ENCODE measurements at places on chromosomes 7 and 10. TPM values are rescaled to one million over a fixed set of nuclear protein-coding genes. Genes with fewer than 3 reads are reported as not detected.

DNA sequence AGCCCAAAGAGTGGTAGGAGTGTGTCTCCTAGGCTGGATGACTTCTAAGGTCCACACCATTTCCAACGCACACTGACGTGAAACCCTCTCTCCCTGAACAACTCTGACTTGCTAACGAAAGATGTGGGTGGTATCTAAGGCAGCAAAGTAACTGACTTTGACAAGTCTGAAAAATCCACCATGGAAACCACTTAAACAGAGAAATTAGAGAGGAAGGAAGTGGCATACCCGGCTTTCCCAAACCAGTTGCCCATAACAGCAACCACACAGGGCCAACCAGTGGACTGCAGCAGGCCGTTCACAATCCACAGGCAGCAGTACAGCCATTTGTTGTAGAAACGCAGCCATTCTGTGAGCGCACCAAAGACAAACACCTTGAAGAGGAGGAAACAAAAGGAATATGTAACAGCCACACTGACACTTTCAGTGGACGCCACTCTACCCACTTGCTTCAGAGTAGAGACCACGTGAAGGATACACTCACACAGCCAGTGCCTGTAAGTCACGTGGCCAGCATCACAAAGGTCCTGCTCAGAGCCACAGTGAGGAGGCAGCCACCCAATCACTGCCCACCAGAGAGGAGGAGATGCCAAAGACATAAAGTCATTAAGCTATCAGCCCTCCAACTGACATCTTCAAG is 39.8 kb downstream of the SLC37A3 start:
- DNase-seq, result no peak

DNA sequence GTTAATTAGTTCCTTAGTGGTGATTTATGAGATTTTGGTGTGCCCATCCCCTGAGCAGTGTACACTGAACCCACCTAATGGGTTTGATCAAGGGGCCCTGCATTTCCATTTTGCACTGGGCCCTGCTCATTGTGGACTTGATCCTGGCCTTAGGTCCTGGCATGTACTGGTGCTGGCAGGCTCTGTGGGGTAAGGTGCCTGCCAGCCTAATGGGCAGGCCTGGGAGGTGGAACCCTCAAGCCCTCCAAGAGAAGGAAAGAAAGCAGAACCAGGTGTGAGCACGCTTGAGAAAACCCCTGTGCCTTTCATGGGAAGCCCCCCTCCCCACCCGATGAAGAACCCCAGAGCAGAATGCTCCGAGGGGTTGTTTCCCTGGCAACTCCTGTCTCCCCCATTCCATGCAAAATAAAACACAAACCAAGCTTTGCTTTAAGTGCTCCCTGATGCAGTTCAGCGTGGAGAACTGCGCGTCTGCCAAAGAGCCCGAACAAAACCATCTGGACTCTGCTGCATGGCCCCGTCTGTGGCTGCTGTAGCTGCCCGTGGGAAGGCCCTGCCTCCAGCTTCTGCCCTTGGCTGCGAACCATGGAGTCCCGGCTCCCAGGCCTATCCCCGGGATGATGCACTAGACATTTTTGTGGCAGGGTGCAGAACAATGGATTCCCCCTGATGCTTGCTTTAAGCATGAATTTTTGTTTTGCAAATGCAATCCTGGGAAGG is 123.3 kb downstream of the PRPF18 start:
- DNase-seq, result no peak

JAKMIP3 gene
- 0.05 TPM for total RNA-seq

PPP1R9A gene
- total RNA-seq, result 17.9 TPM

GRM3 gene
- not detected for total RNA-seq

DNA sequence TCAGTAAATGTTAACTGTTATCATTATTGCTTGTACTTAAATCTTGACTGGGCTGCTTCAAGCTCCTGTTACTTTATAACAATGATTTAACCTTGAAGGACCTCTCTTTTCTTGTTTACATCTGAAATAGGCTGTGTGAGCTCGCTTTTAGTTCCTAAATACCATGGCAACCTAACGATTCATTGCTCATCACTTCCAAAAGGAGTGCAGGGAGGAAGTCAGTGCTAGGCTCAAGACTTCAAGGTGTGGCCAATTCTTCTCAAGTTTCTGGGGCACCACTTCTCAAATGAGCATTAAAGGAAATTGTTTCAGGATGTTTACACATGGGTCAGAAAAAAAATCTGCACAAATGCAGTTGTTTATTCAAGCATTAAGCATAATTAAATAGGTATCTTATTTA is 284.2 kb downstream of the MTERF1 start:
- DNase-seq, result no peak

DNA sequence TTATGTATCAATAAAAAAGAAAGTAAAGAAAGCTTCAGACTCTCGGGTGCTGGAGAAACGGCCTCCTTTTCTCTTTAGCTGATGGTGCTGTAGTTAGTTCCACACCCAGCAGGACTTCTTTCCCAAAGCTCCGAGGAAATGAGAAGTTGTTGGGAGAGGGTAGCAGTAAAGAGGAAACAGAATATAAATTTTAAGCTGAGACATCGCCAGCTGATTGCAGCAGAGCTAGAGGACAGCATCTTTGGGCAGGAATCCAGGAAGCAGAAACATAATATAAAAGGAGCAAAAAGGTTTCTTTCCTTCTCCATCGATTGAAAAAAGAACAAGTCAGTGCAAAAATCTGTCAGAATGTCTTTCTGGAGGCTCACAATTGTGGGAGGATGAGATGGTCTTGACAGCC is 616.9 kb upstream of the FOXK1 start:
- DNase-seq, result no peak

- DNase-seq, result peak; percentile 9
Measured at GRCh38 chr7:150620061-150620460, 12.1 kb downstream of the GIMAP6 start.

- DNase-seq, result no peak
Measured at GRCh38 chr10:77390481-77390891, 247.1 kb downstream of the KCNMA1 start.

GRCh38 chr10:16644146-16644545 is 122.5 kb upstream of the C1QL3 start:
- peak; percentile 9 for DNase-seq

DNA sequence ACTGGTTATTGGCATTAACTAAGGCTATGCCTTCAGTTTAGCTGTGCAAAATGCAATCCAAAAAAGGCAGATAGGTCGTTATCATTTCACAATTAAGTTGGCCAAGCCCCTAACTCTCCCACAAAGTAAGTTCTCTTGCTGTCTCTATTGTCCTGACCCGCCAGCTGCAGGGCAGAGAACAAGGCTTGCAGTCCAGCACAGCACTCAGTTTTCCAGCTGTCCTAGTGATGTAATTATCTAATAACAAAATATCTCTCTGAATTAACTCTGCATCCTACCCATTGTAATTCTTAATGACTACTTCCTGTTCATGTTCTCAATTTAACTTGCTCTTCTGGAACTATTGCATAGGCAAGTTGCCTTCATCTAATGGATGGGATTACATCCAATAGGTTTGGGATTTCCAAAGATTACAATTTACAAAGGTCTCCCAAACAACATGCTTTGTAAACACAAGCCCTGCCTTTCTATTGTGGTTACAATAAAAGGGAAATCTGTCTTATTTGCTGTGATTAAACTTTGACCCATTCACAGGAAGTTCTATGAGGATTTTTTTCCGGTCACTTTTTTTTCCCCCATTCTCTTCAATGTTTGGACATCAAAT is 55.2 kb downstream of the CDK6 start:
- DNase-seq, result no peak

DNA sequence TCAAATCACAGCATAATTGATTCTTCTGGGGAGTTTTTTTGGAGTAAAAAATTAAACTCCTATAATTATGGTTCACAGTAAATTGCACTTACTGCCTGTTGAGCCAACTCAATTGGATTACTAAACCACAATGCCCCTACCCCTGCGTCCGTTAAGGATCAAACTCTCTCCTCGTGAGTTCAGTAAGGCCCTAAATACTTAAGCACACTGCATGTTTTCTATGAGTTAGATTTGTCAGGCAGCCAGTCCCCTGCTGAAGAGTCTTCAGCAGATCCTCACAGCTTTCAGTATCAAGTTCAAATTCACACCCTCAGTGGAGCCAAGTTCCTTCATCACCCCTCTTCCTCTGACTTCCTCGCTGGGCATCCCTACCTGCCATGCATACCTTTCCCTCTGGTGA is 275.0 kb upstream of the BMPER start:
- DNase-seq, result no peak

PRSS37 gene
- not detected for total RNA-seq

GRCh38 chr10:47240173-47240572 is 59.8 kb upstream of the GDF10 start:
- no peak for DNase-seq

- DNase-seq, result no peak
Measured at GRCh38 chr10:5904227-5904626, 14.2 kb downstream of the FBH1 start.

GRCh38 chr7:91517201-91517785 is 253.1 kb downstream of the FZD1 start:
- DNase-seq, result no peak

PIP4K2A gene
- total RNA-seq, result 22.7 TPM

- no peak for DNase-seq
Measured at GRCh38 chr7:3592401-3593134, 291.5 kb downstream of the SDK1 start.

IKZF1 gene
- 0.28 TPM for total RNA-seq

- no peak for DNase-seq
Measured at GRCh38 chr7:135248546-135248945, 14.9 kb downstream of the STRA8 start.

LRIT2 gene
- not detected for total RNA-seq

FAM25G gene
- not detected for total RNA-seq

DNA sequence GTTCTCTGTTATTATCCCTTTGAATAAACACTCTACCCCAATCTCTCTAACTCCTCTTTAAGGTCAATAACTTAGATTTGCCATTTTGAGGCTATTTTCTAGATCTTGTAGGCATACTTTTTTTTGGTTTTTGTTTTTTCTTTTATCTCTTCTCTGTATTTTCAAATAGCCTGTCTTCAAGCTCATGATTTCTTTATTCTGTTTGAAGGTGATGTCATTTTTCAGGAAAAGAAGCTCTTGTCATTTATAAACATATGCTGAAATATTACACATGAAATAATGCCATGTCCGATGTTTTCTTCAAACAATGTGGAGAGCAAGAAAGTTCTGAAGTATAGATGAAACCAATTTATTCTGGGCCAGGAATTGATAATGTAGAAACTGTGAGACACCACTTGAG is 57.5 kb upstream of the CABCOCO1 start:
- no peak for DNase-seq

SEMA3E gene
- 21.8 TPM for total RNA-seq

IL6 gene
- 20.7 TPM for total RNA-seq

CHRM2 gene
- total RNA-seq, result not detected

GRCh38 chr10:73641328-73642060 is at the start of gene MYOZ1:
Gene MYOZ1, minus strand, starts transcription at chr10:73641474. Its CDS starts 1,457 bp downstream, at chr10:73640017.
- DNase-seq, result no peak

BET1 gene
- total RNA-seq, result 21.4 TPM
